Stimulated activated naive CD8-positive, alpha-beta T cell treated with anti-CD3 and anti-CD28 coated beads, Interleukin-15, Interleukin-2, amounts not matched to agents 100 U/mL and 50 U/mL, for 24 hours (primary cell): ENCODE measurements at places on chromosomes 4 and X.

- DNase-seq = no peak
Measured at GRCh38 chr4:16598597-16599206, 299.7 kb downstream of the LDB2 start.

DNA sequence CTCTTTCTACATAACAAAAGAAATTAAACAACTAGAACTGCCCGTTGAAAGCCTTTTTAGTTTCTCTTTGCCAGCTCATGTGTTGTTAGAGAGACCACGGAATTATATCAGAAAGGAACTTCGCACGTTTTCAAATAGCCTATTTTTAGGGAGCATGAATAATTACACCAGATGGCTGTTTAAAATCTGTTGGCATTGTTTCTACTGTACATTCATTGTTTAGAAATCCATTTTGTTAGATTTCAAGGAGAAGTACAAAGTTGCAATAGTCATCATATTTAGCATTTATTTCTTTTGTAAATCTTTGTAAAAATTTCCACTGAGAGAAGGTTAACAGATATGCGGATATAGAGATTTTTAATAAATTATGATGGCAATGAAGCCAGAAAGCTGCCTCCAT lies 403.0 kb upstream of the HS3ST1 start:
- DNase-seq = no peak

DNA sequence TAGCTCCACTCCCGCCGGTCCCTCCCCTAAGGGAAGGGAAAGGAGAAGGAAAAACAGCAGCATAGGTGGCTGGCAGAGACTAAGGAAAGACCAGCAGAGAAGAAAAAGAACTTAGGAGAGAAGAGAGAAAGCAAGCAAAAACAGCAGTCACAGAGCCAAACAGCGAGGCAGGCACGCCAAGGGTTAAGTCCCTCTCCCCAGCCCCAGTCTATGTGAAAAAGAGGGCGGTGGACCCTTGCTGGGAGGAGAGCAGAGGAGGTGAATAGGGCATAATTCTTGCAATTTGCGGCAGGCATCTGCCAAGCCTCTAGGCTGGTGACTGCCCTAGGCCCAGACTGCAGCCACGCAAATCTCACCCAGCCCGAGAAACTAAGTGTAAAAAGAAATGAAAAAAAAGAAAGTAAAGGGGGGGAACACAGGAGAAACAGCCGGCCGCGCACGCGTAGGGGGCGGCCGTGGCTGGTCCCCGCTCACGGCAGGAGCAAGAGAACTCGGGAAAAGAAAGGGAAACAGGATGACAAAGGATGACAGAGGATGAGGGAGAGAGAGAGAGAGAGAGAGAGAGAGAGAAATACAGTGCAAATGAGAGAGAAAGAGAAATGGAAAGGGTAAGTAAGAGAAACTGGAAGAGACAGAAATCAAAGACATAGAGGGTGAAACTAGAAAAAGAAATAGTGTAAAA lies 48.6 kb downstream of the MAGEA9 start:
- peak; percentile 23 for DNase-seq

- DNase-seq = no peak
Measured at GRCh38 chrX:138890491-138890890, 179.0 kb upstream of the FGF13 start.

- no peak for DNase-seq
Measured at GRCh38 chr4:53497487-53498244, 93.6 kb downstream of the LNX1 start.

GRCh38 chr4:67699603-67700002 lies 1.4 kb downstream of the UBA6 start:
- DNase-seq = no peak

DNA sequence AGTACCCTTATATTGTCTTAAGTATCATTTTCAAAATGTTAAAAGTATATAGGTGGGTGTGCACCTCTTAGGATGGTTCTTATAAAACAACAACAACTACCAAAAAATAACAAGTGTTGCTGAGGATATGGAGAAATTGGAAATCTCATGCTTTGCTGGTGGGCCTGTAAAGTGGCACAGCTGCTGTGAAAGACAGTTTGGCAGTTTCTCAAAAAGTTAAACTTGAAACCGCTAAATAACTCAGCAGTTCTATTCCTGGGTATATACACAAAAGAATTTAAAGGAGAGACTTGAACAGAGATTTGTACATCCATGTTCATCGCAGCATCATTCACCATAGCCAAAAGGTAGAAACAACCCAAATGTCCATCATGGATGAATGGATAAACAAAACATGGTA lies 65.5 kb downstream of the HAND2 start:
- no peak for DNase-seq

DNA sequence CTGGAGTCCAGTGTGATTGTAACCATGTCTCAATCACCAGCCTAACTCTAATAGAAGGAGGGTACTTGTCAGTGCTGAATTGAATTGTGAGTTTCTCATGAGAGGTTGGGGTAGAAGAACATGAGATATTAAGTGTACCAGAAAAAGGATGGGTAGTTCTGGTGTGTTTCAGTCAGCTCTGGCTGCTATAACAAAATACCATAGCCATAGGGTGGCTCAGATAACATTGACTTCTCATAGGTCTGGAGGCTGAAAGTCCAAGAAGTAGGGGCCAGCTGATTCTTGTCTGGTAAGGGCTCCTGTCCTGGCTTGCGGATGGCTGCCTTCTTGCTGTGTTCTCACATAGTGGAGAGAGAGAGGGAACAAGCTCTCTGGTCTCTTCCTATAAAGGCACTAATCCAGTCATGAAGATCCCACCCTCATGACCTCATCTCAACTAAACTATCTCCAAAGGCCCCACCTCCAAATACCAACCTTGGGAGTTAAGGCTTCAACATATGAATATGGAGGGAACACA lies 35.6 kb upstream of the STX18 start:
- no peak for DNase-seq

DNA sequence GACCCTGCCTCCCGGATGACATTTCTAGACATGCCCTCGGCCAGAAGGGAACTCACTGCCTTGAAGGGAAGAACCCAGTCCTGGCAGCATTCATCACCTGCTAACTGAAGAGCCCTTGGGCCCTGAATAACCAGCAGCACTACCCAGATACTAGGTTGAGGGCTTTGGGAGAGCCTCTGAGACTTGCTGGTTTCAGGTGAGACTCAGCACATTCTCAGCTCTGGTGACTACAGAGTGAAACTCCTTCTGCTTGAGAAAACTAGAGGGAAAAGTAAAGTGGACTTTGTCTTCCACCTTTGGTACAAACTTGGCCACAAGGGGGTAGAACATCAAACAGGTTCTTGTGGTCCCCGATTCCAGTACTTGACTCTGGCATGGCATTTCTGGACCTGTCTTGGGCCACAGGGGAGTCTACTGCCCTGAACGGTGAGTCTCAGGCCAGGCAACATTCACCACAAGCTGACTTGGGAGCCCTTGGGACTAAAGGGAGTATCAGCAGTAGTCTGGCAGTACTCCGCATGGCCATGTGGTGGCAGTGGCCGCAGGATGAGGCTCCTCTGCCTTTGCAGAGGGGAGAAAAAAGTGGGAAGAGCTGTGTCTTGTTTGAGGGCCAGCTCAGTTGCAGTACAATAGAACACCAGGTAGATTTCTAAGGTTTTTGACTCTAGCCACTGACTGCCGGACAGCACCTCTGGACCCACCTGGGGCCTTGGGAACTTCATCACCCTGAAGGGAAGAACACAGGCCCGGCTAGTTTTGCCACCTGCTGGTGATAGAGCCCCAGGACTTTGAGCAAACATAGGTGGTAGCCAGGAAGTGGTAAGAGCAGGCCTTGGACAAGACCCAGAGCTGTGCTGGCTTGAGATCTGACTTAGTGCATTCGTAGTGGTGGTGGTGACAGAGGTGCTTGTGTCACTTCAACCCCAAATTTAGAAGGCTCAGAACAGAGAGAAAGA lies 414.8 kb downstream of the OPHN1 start:
- no peak for DNase-seq

- DNase-seq = no peak
Measured at GRCh38 chr4:70426789-70427188, 29.0 kb downstream of the OPRPN start.

GRCh38 chr4:38062776-38063097 lies 102.5 kb downstream of the PTTG2 start:
- DNase-seq = no peak

DNA sequence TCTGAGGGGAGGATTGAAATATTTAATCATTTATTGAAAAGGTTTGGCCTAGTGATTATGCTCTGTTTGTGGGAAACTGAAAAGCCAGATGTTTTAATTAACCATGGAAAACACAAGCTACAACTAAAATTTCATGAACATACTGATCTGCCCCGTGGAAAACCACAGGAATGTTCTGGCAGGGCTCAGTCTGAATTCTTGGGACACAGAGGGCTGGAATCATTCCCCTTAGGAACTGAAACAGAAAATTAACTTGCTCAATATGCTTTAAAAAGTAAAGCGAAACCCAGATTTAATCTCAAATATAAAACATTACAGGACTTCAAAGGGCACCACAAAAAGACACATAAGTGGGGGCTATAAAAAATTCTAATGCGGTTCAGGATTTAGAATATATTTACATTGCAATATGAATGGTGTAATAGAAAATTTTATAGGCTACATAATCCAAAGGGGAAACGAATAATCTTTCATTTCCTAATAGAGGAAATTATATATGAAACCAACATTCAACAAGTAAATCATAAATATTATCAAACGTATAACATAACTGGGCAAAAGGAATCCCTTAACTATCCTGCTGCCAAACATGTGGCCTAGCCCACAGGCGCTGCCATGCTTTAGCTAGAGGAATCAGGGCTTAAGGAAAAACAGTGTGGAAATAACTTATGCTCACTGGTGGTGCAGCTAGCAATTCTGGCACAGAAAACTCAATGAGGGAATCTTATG lies 70.9 kb downstream of the APBB2 start:
- DNase-seq = no peak

DNA sequence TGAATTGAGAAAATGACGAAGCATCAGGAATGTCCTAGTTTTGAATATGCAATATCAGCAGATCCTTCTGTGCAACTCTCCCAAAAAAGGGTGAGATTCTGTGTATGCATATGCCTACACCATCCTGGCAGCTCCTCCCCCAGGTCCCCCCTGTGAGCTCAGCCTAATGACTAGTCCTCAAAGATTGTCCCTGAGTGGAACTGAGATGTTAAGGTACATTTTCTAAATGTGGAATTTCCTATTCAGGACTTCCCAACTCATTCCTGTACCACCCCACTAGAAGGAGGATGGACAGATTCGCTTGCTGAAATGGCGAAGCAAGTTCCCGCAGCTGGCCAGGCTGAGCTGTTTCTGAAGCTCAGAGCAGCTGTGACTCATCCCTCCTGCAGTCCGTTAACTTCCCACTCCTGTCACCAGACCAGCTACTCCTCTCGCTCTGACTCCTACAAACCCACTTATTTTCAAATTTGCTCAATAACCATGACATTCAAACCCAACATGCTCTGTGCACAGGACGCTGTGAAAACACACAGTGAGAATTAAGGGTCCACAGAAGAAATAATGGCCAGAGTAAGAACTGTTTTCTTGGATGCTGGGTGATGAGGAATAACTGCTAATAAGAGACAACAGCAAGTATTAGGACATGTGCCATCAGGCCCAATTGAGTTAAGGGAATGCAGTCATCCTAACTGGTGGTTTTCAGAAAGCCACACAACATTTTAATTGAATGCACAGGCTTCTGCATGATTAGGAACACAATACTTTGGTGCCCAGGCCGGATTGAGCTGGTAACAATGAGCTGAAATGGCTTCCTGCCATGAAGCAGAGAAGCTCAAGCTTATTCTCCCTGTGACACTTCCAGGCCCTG lies 40.0 kb upstream of the IRF2 start:
- DNase-seq = peak; percentile 76

DNA sequence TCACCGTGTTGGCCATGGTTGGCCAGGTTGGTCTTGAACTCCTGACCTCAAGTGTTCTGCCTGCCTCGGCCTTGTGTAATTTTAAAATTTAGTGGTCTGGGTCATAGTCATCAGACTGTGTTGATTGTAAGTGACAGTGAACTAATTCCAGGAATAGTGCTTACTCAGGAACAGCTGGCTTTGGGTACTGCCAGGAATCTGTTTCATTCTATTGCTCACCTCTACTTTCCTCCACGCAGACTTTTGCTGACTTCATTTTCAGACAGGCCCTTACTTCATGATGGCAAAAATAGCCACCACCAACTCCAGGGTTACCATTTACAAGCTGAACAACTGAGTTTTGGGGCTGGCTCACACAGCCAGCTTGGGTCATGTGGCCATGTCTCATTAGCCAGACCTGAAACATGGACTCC lies 54.6 kb downstream of the FNIP2 start:
- no peak for DNase-seq

GRCh38 chrX:12955882-12956703 lies 18.8 kb upstream of the TMSB4X start:
- peak; percentile 76 for DNase-seq

DNA sequence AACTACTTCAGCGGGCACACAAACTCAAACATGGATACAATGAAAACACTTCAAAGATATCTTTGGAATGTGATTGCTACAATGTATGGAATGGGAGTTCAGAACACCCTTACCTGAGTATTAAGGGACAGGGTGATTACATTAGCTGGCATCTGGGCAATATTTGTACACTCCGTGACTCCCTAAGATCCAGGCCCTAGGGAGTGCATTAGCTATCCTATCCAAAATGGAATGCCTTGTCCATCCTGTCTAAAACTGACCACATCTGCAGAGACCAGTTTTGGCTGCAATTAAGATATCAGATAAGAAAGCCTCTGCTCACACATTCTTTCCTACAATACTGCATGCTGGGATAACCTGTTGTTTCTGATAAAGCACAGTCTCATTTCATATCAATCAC lies 176.6 kb upstream of the EMCN start:
- no peak for DNase-seq

GRCh38 chr4:38173935-38174518 lies 213.8 kb downstream of the PTTG2 start:
- DNase-seq = no peak

- no peak for DNase-seq
Measured at GRCh38 chr4:85151371-85151770, 184.9 kb upstream of the WDFY3 start.

- no peak for DNase-seq
Measured at GRCh38 chrX:153883163-153883843, 2.7 kb downstream of the L1CAM start.

DNA sequence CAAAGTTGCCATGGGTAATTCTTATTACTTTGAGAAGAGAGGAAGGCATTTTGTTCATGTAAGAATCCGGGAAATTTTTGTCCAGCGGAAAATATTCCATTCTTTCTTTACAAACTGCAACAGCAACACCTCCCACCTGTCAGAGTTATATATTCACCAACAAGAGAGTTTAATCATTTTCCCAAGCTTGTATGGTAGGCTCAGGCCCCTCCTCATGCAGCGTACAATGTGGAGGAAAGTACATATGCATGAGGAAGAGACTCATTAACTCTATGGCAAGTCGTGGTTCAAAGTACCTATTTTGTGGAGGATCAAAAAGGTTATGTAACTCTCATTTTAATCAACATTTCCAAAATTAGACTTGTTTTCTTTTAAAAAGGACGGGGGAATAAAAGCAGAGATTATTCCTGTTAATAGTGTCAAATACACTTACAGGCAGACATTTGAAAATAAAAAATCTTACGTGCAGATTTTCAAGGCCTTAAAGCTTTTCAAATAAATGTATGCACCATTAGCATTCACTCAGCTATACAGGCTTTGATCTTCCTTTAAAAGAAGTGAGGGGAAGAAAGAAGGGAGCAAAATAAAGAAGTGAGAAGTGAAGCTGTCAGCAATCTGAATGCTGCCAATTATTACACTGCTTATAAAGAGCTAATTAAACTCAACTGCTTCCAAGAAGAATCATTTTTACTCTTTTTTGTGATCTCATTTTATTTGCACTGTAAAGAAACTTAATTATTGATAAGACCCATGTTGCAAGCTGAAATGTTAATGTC lies 204.8 kb downstream of the FAT4 start:
- DNase-seq = no peak

- DNase-seq = no peak
Measured at GRCh38 chrX:53227224-53227765, 2.3 kb upstream of the KDM5C start.
